ENCODE measurements at places on chromosomes 4 and X.

DNA sequence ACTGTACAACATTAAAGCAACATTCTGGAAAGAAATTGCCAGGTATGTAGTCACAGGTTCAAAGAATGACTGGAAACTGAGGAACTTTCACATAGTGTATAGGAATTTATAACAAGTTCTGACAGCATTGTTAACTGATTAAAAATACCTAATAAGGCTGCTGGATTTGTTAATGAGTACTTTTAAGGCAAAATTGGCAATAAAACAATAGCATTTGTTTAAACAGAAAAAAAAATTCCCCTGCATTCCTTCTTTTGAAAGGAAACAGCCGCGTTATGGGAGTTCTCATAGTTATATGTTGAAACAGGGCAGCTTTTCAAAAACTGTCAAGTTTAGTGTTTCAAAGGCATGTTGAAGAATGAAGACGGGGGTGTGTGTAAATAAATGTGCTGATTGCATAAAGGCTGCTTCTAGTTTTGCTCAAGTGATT, 282.5 kb upstream of the FAT1 start:
- peak; percentile 85 for DNase-seq

DNA sequence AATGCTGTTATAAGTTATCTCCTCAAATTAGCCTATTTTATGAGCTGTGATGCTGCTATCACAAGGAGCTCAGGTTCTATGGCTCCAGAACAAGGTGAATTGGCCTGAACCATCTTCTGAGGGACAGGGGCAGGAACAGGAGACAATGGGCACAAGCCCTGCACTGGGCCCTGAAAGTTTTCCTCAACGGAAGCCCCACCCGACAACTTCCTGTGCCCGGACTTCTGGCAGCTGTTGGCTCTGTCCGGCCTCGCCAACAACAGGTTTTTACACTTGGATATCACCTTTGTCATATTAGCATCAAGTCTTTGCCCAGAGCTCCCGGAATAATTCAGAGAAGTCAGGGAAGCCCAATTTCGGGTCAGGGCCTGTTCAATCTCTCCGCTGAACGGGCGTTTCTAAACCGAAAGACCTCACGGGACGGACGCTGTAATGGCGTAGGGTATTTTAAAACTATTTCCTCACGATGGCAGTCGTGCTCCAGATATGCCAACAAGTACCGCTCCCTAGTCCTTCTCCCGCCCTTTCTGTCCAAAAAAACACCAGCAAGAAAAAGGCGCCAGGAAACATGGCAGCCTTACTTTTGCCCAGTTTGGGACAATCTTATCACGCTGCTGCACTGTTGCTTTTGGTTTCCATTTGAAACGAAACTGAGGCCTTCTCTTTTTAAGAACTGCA, 201.0 kb upstream of the STK26 start:
- no peak for DNase-seq

GRCh38 chr4:123495530-123495929, 98.9 kb downstream of the SPRY1 start:
- peak; percentile 76 for DNase-seq

DNA sequence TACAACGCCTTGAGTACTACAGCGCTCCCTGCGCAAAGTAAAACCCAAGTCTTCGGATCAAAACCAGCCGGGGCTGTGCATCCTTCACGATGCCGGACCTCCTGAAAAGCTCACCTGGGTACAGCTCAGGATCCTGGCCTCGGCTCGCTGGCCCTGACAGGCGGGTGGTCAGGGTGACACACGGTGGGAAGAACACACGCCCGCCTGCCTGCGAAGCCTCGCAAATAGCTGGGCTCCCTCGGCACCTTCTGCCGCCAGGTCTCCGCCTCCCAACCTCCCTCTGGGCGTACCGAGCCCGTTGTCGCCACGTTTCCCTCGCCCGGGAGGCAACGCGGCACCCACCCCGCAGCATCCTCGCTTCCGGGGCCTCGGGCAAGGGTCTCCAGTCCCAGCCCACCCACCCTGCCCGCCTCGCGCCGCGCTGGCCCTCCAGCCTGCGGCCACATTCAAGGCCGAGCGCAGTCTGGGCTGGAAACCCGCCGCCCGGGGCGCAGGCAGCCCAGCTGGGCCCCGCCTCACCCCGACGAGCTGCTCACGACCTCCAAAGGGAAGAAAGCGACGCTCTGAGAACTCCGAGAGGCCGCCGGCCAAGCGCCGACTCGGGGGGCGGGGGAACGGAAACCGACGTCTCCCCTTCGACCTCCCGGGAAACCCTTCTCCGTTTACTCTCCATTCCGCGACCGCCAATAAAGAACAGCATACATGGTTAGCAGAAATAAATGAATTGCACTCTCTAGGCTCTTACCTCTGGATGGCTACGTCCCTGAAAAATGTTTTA, 511 bp downstream of the PPM1K start:
- peak; percentile 65 for DNase-seq

DNA sequence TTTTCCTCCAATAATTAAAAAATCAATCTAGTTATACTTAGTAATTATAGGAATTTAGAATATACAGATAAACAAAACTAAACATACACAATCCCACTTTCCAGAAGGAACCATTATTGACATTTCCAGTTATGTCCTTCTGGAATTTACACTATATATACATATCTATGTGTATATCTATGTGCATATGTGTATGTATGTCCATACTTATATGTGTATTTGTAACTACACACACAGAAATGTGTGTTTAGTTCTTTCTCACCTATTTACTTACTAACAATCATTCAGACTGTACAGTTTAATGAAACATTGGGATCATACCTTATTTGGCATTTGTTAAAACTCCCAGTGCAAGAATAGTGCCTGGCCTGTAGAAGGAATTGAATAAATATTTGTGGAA, 126.4 kb downstream of the FHIP1A start:
- no peak for DNase-seq

DNA sequence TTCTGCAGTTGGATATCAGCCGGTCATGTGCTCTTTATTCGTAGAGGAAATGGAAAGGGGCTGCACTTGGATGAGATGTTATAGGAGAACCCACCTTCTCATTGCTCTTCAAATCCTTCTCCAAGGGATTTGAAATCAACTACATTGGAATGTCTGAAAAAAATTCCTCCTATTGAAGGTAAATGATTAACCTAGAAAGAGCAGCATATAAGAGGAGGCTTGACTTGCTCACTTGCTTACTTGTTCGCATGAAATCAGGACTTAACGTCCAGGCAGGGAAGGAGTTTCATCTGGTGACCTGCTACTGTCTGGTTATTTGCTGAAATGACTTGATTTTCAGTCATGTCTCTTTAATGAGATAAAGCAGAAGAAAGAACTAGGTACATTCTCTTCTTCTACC, 338.4 kb upstream of the NOCT start:
- no peak for DNase-seq

- DNase-seq = no peak
Measured at GRCh38 chrX:17596546-17597205, 140.6 kb upstream of the SCML1 start.

DNA sequence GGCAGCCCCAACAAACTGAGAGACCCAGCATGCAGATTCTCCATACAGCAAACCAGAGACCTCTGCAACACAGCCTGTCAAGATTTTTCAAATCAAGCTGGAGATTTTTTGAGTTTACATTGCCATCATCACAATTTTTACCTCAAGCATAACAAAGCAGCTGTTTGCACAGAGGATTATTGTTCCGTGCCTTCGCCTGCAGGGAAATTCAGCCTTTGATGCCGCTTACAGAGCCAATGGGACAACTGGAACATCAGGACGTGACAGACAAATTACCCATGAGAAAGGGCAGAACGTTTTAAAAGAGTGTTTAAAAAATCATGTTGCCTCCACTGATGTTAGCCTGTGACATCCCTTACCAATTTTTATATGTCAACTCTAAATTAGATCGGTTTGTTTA, 363.7 kb downstream of the FBXW7 start:
- DNase-seq = no peak

DNA sequence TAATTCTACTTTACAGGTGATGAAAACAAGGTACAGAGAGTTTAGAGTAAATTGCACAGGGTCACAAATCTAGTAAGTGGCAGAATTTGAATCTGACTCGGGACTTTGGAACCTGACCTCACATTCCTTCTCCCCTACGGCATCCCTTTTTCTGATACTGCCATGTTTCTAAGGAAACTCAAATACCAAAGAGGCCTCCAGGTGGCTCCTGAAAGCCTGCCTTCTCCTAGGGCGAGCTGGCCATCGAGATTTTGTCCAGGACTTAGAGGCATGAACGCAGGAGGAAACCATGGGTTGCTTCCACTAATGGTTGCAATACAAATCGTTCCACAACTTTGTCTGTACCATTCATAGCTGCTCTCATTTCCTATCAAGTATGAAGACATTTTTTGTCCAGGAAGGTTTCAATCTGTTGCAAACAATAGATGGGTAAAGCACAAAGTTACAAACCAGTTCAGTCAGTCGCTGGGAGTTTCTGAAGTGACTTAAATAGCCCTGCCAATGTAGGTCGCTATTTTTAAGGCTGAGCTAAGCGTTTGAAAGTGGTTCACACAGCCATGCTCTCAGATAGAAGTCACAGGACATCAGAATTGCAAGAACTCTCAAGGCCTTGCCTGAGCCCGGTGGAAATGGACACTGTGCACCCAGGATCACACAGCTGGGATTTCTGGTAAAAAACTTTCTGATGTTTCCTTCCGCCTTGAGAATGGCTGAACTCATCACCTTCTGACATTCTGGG, 296.6 kb upstream of the PRPS2 start:
- DNase-seq = no peak

DNA sequence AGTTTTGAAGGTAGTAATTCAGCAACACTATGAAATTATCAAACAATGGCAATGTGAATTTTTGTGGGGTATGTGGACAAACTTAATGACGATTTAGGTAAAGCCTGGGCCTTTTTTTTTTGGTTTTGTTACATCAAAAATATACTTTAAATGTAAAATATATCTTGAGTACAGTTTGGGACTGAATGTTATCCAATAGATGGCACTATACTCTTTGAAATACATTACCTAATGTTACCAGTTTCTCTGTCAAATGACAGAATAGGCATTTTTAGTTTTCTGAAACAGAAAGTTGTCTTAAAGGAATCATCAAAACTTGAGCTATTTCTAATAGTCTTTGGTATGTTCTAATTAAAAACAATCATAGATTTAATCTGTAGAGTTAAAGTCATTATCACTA, 1651.9 kb downstream of the C4orf33 start:
- DNase-seq = peak; percentile 5

DNA sequence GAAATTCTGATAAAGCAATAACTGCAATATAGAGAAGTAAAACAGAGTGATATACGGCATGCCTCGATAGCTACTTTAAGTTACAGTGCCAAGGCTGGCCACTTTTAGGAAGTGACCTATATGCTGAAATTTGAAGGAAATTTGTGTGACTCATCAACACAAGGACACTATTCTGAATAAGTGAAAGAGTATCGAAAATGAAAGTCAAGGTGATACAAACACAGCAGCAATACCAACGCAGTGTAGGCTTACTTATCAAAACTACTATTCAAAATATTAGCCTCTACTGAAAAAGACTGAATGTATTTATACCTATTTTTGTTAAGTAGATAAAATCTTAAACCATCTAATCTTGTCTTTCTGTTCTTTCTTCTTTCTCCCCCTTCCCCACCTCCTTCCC, 459.9 kb upstream of the GNPDA2 start:
- no peak for DNase-seq

DNA sequence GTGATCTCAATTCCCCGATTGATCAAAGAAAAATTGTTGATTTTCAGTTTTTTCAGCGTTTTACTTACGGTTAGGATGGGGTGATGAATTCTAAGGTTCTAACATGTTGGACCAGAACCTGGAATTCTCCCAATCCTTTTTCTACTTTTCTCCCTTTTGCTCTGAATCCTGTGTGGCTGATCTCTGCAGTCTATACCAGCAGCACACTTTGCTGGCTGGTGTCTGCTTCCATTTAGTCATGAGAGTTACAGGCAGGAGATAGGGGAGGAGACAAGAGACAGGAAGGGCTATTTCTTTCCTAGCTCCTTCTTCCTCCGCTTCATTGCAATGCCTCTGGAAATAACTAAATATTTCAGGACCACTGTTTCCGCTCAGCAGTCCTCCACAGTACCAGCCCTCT, 623.9 kb downstream of the CENPC start:
- no peak for DNase-seq

GRCh38 chr4:41322617-41323016, 65.9 kb downstream of the UCHL1 start:
- DNase-seq = no peak

- no peak for DNase-seq
Measured at GRCh38 chrX:51456246-51456645, 40.1 kb downstream of the NUDT11 start.

DNA sequence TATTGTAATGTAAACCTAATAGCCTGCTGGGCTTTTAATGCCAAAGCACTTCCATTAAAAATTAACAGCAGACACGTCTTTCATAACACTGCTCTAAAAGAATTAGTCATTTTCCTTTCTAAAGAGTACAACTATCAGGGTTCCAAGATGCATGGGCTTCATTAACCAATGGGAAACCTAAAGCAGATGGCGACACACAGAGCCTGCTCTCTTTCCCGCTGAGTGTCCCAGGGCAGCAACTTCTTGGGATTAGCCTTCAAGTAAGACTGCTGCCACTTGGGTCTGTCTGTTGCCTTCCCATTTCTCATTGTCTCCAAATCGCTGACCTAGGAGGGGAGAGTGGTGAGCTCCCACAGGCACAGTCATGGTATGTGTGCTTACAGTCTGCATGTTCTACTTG, 14.0 kb upstream of the PHKA2 start:
- DNase-seq = no peak

- DNase-seq = no peak
Measured at GRCh38 chr4:36944232-36944631, 300.3 kb upstream of the NWD2 start.

DNA sequence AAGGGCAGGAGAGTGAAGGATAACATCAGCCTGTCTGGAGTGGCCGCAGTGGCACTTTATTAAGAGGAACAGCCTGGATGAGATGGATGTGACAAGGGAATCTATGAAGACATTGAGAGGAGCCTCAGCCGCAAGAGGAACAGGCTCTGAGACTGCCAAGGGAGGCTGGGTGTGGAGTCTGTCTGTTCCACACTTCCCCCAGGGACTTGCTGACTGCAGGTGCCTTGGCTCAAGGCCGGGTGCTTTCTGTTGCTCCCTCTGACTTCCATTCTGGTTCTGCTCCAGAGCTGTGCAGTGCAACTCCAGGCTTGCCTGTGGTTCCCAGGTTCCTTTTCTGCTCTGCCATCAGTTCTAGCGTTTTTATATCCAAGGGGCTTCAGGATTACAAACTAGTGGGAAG, 54.6 kb downstream of the FRMPD3 start:
- no peak for DNase-seq

- no peak for DNase-seq
Measured at GRCh38 chrX:147914591-147914990, 2.9 kb downstream of the FMR1 start.

GRCh38 chrX:74023203-74023602, 280.8 kb upstream of the ZCCHC13 start:
- no peak for DNase-seq

Data from epithelial cell of esophagus (primary cell).